NCI-H1092 (cell line): ENCODE measurements at places on chromosomes 13 and 19.

DNA sequence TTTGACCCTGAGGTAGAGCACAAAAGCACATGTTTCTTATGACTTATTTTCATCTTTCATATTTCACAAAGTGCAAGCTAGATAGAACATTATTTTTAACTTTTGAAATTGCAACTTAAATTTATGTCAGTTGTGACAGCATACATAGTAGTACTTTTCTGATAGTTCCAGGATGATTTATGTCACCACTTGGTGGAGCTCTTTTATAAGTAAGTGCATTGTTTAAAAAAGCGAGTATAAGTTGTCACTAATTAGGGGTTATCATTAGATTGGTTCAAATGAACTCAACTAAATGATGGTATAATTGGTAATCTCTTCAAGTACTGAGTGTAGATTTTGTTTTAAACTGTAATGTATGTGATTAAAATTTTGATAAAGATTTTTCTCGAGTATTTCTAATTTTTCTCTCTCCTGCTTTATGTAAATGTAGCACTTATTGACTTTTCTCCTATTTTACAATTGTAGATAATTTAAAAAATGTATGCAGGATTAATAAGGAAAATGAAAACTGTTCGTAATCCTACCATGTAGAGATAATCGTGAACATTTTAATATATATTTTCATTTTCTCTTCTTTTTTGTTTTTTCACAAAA, 31.1 kb downstream of the RB1 start:
- DNase-seq: no peak

GRCh38 chr13:29925457-29926097, 75.2 kb upstream of the UBL3 start:
- peak; percentile 45 for DNase-seq

DNA sequence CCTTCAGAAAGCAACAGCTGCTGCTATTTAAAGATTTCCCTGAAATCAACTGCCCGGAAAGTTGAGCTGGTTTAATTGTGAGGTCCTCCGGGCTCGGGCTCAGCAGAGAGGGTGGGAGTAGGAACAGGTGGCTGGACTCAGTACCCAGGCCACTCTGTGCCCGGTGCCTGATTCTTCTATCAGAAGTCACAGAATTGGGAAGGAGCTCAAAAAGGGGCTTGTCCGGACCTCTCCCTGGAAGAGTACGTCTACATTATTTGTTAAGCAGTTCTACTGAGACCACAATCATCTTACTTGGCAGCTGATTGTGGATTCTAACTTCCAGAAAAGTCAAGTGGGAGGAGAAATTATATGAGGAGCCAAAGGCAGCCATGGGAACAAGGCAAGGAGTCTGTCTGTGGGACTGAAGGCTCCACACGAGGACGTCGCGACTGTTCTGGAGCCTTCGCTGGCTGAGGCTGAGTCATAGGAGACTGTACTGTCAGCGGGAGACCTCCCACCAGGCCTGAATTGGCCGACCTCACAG, 91.7 kb upstream of the ANKRD10 start:
- peak; percentile 38 for DNase-seq

GRCh38 chr13:75801388-75801945, 165.3 kb downstream of the LMO7 start:
- DNase-seq: no peak

- DNase-seq: no peak
Measured at GRCh38 chr13:111905609-111905945, 161.4 kb upstream of the SOX1 start.

DNA sequence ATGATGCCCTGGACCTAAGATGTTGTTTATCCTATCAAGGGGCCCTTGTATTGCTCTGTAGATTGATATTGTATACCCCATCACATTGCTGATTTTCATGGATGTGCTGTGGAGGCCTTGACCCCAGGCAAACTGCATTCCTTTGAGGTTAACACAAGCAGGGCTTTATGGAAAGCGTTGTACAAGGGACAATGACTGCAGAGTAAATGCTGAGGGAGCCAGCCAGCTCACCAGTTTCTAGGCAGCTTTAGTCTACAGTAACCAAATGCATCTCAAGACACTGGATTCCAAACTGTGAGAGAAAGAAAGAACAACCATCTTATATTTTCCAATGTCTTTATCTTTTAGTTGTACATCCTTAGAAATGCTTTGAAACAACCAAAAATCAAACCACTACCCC, 34.1 kb upstream of the EDNRB start:
- DNase-seq: no peak

DNA sequence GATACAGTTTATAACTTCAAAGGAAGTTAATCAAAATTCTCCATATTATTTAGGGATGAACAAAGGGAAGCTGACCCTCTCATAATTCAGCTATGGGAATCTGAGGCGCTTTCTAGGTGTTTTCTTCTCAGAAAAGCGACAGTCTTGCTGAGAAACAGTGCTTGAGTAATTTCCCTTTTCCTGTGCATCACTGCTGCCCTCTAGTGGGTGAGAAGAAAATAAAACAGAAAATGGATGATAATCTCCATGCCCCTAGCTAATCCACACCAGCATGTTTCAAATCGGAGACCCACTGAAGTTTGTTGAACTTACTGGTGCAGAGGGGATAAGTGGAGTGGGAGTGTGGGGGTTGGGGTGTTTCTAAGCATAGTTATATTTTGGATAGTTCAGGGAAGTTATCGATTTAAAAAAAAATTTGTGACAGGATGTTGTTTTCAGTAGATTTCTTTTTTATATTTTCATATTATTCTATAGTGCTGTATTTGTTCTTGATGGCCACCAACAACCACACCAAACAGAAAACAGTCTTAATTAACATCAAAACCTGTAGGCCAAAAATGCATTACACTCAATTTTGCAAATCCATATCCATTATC, 21.4 kb downstream of the LCP1 start:
- peak; percentile 21 for DNase-seq

GRCh38 chr19:4647676-4648644, 8.6 kb downstream of the TNFAIP8L1 start:
- DNase-seq: no peak

DNA sequence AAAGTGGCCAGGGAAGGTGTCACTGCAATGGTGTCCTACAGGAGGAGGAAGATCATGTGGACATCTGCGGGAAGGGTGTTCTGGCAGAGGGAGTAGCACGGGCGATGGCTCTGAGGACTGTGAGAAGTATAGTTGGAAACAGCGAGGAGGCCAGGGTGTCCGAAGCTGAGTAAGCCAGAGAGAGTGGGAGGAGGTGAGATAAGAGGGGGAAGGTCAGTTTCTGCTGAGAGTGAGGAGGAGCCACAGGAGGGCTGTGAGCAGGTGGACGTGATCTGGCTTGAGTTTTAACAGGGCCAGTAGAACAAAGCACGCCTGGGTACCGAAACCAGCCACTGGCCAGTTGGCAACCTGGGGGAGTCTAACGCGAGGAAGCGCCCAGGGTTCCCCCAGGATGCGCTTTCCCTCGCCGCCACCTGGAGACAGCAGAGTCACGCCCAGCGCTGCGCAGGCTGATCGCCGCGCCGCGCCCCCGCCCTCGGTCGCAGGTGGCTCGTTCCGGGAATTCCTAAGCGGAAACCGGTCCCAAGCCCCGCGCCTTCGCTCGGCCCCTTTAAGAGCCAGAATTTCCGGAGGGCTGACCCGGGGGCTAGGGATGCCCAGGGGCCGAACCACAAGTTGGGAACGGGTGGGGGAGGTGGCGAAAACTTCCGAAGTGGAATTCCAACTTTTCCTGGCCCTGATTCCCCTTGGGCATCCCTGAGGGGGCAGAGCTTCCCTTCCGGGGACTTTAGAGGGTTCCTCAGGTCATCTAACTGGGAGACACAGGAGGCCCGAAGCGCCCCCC, 1.1 kb upstream of the LSR start:
- DNase-seq: no peak

DNA sequence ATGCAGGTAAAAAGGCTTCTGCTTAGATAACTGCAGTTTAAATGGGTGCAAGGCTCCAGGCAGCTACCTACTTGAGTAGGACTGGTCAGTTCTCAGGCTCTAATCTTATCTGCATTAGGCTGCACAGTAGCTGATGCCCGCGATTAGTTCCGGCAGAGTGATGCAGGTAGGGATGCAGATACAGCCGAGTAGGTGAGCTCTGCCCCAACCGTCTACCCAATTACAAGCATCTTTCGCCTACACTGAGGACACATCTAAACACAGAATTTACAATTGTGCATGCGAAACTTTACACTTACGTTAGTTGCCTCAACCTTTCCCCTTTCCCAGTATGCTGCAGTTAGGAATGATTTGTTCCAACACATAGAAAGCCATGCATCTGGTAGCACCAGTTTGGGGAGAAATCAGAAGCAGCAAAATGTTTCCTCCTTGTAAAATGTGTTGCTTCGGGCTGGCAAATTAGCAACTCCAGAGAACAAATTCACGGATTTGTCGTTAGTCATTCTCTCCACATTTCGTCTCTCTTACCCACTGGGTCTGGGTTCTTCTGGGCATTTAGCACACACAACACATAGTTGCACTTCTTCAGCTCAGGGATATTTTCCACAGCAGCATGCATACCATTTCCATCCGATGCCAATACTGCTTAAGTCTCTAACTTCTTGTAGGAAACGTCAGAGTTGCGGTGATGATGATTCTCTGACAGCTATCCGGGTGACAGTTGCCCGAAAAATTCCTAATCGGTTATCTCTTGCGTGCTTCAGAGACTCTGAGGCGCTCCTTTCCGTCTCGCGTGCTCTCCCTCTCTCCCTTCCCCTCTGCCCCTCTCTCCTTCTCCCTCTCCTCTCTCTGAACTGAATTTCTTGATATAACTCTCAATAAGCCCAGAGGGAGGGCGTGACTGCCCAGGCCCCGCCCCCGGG, at the start of gene PCDH9:
Gene PCDH9, minus strand, starts transcription at position 856 of the 923 bp plus-strand sequence. CDS start 1,896 bp downstream, outside the sequence.
- DNase-seq: no peak

- no peak for DNase-seq
Measured at GRCh38 chr19:35727053-35727955, 9.5 kb downstream of the KMT2B start.

GRCh38 chr19:16571822-16572331, 338 bp downstream of the SLC35E1 start:
- no peak for DNase-seq

GRCh38 chr19:2235381-2236063, 607 bp downstream of the PLEKHJ1 start:
- DNase-seq: peak; percentile 72

- DNase-seq: no peak
Measured at GRCh38 chr19:40241809-40242384, 15.4 kb upstream of the CCNP start.

DNA sequence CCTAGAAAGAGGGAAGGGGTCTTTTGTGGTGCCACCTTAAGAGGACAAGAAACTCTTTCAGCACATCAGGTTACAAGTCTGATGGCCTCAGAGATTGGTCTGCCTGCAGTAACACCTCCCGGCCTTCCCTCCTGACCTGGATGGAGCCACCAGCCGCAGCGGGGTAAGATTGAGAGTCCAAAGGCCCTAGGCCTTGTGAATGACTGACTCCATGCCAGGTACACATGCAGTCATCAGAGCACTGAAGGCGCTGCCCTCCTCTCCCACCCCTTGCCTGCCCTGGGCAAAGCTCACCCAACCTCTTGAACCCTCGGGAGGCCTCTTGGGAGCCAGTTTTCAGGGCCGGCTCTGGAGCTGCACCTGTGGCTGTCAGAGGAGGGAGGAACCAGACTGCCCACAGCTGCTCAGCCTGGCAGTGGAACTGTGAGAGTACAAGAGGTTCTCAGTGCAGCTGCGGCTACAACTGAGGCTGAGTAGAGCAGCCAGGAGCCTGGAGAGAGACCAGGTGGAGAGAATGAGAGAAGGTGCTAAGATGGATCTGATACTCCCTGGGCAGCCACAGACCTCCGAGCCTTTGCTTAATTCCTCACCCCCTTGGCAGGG, 23.8 kb upstream of the C13orf42 start:
- no peak for DNase-seq

- no peak for DNase-seq
Measured at GRCh38 chr13:86476656-86477055, 677.4 kb upstream of the SLITRK6 start.

- no peak for DNase-seq
Measured at GRCh38 chr13:24103782-24104372, 56.6 kb upstream of the SPATA13 start.

DNA sequence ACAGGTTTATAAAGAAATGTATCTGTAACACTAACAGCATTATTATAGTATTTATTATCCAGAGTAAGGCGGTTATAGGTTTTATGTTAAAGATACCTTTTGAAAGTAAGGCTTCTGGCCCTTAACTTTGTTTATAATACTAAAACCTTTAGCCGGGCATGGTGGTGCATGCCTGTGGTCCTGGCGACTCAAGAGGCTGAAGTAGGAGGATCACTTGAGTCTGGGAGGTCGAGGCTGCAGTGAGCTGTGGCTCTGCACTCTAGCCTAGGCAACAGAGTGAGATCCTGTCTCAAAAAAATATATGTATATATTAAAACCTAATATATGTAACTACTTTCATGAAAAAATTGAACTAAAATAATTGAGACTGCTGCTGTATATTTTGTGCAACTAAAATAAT, 98.7 kb upstream of the KLF5 start:
- no peak for DNase-seq

DNA sequence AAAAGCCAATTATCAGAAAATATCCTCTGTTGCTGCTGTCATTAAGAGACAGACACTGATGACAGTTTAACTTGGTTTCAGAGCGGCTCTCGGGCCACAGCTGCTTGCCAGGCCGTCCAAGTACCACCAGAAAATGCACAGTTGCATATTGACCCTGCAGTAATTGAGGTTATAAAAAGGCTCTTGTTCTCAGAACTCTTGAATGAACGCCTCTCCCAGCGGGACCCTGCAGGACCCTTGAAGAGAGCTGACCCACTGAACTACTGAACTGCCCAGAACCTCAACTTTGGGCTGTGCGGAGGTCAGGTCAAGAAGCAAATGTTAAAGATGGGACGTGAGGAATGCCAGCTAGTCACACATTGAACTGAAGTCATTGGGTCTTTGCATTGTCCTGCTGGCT, 1559.0 kb upstream of the SLC10A2 start:
- DNase-seq: no peak

DNA sequence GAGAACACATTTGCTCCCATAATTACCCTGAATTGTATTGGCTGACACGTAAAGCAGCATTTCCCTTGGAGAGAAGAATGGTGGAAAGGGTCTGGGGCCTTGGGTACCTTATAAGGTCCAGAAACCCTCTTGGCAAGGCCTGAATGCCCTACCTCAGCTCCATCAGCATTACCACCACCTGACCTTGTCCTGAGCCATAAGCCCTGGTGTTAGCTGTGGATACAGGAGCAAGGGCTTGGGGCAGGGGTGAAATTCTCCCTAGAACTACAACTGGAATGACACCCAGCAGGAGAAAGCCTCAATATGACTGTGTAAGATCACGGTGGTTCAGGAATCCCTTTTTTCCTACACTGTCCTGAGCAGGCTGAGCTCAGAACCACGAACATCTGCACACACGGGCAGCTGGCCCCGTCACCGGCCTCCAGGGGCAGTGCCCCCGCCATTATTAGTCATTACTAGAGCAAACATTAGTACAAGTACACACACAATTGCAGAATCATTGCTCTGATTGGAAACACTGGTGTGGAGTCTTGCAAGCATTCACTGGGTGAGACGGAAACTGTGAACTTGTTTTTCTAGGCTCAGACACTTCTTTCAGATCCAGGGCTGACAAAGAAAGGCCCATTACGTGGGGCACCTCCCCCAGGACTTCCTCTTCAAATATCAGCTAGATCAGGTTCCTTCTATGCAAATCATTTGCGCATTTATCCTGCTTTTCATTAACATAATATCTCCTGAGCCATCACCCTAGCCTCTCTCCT, 26.8 kb upstream of the MTIF3 start:
- no peak for DNase-seq
